ENCODE measurements at places on chromosomes 2 and 18. TPM values are rescaled to one million over a fixed set of nuclear protein-coding genes. Genes with fewer than 3 reads are reported as not detected.
A peak's percentile ranks its signal among the peaks of the same experiment; 100 is the strongest.

- DNase-seq = no peak
Observed at GRCh38 chr2:233461481-233461891, 105.1 kb downstream of the USP40 start.

DNA sequence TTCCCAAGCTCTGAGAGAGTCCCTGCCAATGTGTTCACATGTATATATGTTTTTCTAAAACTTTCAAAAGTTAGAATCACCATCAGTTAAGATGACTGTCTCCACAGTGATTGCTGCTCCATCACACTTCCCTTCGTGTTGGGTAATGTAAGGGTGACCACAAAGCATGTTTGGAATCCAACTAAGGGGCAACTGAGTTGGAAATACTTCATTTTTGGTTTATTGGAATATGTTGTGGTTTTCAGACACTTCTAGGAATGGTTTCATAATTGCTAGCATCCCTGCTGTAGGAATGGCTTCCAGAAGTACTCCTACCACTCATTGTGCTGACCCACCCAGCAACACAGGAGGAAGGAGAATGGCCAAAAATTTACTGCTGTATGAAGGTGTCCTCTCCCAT, 212.5 kb upstream of the GULP1 start:
- no peak for DNase-seq

DNA sequence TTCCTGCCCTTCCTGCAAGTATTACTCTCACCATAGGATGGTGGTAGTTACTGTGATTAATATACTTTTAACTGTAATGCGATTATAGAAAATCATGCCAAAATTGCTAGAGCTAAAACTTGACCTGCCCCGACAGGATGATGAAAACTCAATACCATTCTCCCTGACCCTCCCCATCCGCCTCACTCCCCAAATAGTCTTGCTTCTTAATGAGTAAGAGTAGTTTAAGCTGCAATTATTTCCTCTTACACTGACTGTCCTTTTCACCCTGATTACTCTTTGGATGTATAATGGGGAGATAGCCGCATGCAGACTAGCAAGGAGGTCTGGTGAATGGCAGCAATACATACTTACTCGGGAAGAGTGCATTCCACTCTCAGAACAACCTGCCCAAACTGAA, 269.6 kb upstream of the SIX3 start:
- DNase-seq = no peak

The CIB4 gene
- total RNA-seq = not detected

DNA sequence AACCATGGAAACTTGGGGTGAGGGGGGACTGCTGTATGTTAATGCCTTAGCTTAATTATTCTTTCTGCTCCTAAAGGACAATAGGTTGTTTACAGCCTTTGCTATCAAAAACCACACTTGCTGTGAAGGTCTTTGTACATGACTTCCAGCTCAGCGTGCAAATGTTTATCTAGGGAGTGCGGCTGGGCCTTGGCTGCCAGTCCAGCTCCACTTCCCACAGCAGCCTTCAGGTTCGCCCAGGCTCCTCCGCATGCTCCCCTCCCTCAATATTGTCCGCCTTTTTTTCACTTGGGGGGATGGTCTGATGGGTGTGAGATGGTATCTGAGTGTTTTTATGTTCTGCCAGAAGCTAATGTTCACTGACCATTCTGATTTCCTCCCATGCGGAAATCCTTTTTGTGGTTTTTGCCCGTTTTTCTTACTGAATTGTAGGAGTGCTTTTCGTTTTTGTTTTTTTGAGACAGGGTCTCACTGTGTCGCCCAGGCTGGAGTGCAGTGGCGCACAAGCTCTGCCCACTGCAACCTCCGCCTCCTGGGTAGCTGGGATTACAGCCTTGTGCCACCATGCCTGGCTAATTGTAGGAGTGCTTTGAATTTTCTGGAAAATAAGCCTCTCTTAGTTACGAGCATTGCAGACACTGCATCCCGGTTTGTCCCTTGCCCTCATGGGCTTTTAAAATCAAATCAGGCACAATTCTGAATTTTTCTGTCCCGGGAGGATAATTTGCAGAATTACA, 28.8 kb downstream of the SH3BP4 start:
- peak; percentile 65 for DNase-seq

DNA sequence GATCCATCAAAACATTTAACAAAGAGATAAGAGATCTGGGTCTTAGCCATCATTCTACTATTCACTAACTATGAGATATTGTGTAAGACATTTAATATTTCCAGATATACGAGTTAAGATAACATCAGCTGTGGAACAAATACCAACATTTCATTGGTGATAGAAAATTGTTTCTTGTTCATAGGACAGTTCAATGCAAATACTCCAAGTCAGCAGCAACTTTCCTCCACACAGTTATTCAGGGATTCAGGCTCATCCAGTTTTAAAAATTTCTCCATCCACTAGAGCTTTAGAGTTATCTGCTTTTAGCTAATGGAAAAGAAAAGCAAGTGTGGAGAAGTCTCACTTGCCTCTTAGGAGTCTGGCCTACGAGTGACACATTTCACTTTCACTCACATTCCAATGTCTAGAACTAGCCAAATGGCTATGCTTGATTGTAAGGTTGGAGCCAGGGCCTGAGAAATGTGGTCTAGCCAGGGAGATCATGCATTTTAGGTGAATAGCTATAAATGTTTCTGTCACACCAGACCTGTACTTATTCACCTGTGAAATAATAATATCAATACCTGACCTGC, 119.3 kb upstream of the MAPRE2 start:
- DNase-seq = no peak

The G6PC2 gene
- total RNA-seq = not detected

DNA sequence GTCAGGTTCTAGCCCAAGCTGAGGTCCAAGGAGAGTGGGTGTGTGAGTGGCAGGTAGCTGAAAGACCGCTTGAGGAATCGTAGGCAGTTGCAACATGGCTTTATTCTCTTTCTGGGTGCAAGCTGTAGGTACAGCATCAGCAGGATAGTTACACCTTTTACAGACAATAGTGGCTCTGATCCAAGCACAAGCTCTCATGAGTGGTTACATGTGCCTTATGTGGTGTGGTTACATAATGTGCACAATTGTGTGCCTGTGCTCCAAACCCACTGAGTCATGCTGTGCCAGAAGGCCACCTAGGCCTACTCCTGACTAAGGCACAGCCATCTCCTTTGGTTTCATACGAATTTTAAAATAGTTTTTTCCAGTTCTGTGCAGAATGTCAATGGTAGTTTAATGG, 227.6 kb downstream of the SATB2 start:
- DNase-seq = no peak

The WDR12 gene
- total RNA-seq = 19.3 TPM

- peak; percentile 91 for DNase-seq
Observed at GRCh38 chr2:240604291-240604938, 17.9 kb downstream of the CAPN10 start.

- DNase-seq = no peak
Observed at GRCh38 chr2:162116352-162116751, 35.7 kb downstream of the GCG start.

The TTN gene
- total RNA-seq = 1.1 TPM

DNA sequence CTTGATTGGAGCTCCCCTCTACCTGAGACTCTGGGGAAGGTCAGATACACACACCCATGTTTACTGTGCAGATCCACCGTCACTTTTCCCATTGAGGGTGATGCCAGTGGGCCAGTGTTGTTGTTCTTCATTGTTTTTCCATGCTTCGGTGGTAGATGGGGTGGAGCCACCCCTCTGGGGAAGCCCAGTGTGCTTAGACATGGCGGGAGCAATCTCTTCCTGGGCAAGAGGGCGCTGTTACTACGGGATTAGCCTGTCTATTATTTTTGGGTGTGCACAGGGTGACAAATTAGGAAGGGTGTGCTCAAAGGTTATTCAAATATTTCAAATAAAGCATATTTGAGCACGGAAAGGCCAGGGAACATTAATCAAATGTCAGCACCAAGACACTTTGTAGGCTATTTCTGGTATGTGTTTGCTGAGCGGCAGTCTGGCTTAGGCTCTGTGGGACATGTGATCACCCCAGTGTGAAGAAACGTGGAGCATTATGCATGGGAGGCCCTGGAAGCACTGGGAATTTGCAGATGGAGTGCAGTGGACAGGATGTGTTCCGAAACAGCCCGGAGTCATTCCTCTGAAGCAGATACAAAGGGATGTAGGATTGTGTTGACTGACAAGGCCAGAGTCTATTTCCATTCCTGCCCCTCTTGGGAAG, 34.8 kb upstream of the SMIM21 start:
- DNase-seq = no peak

GRCh38 chr2:68715353-68716041, 19.1 kb upstream of the ARHGAP25 start:
- DNase-seq = peak; percentile 66

GRCh38 chr2:70118798-70119454, 31.6 kb downstream of the PCBP1 start:
- DNase-seq = no peak

The TTC27 gene
- 4.7 TPM for total RNA-seq

The MAPRE3 gene
- total RNA-seq = 16.6 TPM

The TDRD15 gene
- 0.93 TPM for total RNA-seq

DNA sequence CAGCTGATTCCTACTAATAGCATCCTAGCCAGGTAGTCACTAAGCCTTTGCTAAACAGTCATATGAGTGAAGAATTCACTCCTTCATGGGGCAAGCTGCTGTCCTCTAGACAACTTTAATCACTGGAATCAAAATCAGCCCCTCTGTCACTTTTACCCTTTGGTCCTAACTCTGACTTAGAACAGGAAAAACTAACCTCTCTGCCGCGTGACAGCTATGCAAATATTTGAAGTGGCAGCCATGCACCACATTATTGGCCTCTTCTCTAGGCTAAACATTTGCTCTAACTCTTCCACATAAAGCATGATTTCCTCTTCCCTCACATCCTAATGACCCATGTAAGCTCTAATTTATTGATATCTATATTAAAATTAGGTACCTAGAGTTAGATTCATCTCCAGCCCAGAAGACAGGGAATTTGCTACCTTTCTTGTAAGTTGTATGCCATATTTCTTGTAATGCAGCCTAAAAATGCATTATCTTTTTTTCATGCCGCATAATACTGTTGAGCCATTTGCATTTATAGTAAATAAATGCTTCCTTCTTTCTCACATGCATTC, 12.8 kb upstream of the ONECUT2 start:
- DNase-seq = peak; percentile 85

- DNase-seq = no peak
Observed at GRCh38 chr2:158116936-158117335, 15.3 kb downstream of the UPP2 start.

DNA sequence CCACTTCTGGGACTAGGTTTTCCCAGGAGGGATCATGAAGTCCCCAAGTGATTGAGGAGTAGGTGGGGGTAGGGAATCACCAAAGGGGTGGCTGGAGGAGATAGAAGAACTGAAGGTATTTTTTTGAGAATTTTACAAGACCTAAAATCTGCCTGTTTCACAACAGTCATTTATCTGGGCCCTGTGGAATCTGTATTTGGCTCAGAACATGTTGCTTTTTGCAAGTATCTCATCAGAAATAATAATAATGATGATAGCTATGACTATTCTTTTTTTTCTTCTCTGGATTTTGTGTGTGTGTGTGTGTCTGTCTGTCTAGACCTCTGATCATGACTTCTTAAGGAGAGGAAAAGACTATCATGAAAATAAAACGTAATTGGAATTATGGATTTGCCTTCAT, 13.9 kb downstream of the STON1 start:
- DNase-seq = no peak

The TUBA4B gene
- total RNA-seq = not detected

The C2orf78 gene
- total RNA-seq = not detected

- DNase-seq = no peak
Observed at GRCh38 chr18:28801876-28802275, 624.9 kb upstream of the CDH2 start.

- no peak for DNase-seq
Observed at GRCh38 chr18:70234667-70235459, 29.4 kb upstream of the RTTN start.

- no peak for DNase-seq
Observed at GRCh38 chr2:24635181-24635580, 144.1 kb downstream of the NCOA1 start.

GRCh38 chr18:48891721-48892120, 59.0 kb downstream of the SMAD7 start:
- no peak for DNase-seq

The PARD6G gene
- 2.3 TPM for total RNA-seq

The CHRNG gene
- not detected for total RNA-seq

All from left lobe of liver (tissue), 2 donors.